ENCODE measurements at places on chromosomes 16 and 17.
A peak's percentile ranks its signal among the peaks of the same experiment; 100 is the strongest.

DNA sequence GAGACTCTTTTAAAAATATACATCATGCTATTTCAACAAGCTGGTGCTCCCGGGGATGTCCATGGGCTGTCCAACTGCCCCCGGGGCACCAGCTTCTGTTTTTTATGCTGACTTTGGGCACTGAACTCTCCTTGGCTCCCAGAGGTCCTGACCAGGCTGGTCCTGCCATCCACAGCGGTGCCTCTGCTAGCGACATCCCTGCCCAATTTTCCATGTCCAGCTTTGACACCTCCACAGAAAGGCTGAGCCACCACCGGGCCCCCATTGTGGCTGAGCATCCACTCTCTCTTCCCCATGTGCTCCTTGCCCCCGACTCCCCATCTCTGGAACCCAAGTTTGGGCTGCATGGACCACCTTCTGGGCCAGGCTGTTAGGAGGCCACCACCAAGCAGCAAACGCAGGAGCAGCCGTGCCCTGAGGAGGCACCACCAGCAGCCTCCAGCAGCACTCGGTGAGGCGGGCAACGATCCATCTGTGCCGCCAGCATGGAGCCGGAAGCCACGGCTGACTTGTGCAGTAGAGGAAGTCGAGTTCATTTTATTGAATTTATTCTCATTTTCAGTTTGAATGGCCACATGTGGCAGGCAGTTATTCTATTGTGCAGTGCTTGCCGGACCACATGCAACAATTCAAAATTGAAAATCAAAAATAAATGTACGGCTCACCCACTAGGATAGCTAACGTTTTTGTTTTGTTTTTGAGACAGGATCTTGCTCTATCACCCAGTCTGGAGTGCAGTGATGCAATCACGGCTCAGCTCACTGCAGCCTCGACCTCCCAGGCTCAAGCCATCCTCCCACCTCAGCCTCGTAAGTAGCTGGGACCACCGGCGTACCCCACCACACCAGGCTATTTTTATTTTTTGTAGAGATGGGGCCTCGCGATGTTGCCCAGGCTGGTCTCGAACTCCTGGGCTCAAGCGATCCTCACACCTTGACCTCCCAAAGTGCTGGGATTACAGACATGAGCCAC, 2.8 kb upstream of the MEAK7 start:
- DNase-seq = no peak

- no peak for DNase-seq
Observed at GRCh38 chr16:26281381-26282110, 589.8 kb downstream of the HS3ST4 start.

GRCh38 chr17:38789185-38789584, 10.2 kb downstream of the PIP4K2B start:
- no peak for DNase-seq

- DNase-seq = no peak
Observed at GRCh38 chr17:9002227-9002605, 19.1 kb upstream of the NTN1 start.

DNA sequence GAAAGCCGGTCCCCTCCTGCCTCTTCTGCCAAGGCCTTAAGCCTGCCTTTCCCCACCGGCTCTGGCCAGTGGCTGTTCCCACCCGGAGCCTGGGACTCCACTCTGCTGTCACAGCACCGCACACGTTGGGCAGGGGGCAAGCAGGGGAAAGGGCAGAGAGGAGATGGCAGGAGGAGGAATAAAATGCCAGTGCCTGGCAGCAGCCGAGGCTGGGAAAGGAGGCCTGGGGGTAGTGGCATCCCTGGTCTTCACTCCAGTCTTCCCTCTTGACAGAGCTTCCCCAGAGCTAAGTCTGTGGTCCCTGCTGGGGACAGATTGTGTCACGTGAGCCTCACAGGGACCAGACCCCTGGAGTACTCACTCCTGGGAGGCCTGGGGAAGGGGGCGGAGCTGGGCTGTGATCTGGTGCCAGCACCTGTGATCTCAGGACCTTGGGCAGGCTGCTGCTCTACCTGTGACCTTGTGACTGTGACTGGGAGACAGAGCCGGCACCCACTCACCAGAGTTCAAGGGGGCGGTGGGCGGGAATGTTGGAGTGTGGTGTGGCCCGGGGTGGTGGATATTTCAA, 97.2 kb upstream of the GSE1 start:
- DNase-seq = no peak

GRCh38 chr17:33072421-33073161, 80.9 kb downstream of the SPACA3 start:
- DNase-seq = no peak

DNA sequence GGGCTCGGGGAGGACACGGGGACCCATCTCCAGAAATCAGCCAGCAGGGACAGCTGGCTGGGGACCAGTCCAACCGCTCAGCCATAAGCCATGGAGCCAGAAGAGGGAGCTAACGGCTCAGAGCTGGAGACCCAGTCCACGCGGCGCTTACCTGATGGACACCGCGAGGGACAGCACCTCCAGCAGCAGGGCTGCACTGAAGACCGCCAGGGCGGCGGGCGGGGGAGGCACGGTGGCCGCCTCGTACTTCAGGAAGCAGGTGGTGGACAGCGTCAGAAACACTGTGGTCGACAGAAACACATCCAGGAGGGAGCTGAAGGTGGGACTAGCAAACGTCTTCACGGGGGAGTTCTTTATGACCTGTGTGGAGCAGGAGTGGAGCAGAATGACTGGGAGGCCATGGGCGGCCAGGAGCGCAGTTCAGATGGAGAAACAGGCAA, 102.6 kb upstream of the CREBBP start:
- peak; percentile 80 for DNase-seq

- no peak for DNase-seq
Observed at GRCh38 chr17:41065829-41066624, at the start of gene KRTAP2-4. TSS of gene KRTAP2-4 (minus strand) at chr17:41065879. CDS start at chr17:41065845, 34 bp downstream.

GRCh38 chr17:48148029-48148770, 40.6 kb downstream of the SNX11 start:
- DNase-seq = no peak

DNA sequence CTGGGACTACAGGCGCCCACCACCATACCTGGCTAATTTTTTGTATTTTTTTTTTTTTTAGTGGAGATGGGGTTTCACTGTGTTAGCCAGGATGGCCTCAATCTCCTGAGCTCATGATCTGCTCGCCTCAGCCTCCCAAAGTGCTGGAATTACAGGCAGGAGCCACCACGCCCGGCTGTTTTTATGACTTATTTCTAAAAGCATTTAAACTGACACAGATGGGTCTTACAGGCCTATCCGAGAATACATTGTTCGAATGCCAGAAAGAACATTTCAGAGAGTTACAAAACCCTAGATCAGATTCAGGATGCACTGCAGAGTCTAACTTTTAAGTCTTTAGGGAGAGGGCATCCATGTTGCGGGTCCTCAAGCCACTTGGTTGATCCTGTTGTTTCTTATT, 234.7 kb upstream of the MAF start:
- no peak for DNase-seq

- peak; percentile 75 for DNase-seq
Observed at GRCh38 chr16:19835968-19836421, 48.7 kb downstream of the GPRC5B start.

GRCh38 chr16:20415541-20415940, 6.2 kb downstream of the ACSM5 start:
- no peak for DNase-seq

GRCh38 chr17:39416141-39416540, 14.7 kb upstream of the FBXL20 start:
- DNase-seq = no peak

DNA sequence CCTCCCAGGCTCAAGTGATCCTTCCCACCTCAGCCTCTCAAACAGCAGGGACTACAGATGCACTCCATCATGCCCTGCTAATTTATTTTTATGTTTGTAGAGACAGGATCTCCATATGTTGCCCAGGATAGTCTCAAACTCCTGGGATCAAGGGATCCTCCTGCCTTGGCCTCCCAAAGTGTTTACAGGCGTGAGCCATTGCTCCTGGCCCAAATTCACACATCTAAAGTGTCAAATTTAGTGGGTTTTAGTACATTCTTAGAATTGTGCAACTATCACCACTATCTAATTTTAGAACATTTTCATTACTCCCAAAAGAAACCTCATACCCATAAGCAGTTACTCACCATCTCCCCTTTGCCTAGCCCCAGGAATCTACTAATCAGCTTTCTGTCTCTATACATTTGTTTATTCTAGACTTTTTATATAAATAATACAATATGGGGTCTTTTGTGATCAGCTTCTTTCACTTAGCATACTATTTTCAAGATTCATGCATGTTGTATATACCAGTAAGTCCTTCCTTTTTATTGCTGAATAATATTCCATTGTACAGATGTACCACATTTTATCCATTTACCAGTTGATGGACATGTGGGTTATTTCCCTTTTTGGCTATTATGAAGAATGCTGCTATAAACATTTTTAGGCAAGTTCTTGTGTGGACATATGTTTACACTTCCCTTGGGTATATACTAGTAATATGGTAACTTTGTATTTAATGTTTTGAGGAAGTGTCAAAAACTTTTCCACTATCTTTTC, 25.1 kb upstream of the ITGA2B start:
- no peak for DNase-seq

GRCh38 chr17:64243340-64243739, 19.7 kb downstream of the TEX2 start:
- no peak for DNase-seq

- DNase-seq = peak; percentile 89
Observed at GRCh38 chr16:50627419-50627818, 53.7 kb downstream of the SNX20 start.

DNA sequence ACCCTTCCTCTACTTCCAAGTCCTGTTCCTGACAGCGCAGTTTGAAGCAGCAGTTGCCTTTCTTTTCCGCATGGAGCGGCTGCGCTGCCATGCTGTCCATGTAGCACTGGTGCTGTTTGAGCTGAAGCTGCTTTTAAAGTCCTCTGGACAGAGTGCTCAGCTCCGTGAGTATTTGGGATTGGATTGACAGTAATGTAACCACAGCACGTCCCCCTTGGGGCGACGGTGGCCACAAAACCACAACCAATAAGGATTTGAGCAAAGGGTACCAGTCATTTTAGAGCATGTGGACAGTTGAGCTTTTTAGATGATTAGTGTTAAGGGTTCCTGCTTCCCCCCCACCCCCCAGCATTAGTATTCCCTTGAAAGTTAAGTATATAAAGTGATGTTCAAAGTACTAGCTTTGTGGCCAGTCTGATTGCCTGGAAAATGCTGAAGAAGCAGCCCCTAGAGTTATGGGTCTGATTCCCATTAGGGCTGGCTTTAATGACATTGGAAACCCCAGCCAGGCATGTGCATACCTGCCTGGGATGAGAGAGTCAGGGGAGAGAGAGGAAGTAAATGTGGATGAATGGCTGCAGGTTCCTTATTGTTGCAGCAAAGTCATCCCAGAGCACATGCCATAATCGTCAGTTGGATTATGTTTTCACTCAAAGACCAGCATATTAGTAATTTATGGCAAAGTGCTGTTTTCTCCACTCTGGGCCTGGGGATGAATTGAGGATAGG, 31.6 kb upstream of the SLC12A3 start:
- DNase-seq = no peak

GRCh38 chr16:82924075-82924854, 297.5 kb downstream of the CDH13 start:
- DNase-seq = no peak

DNA sequence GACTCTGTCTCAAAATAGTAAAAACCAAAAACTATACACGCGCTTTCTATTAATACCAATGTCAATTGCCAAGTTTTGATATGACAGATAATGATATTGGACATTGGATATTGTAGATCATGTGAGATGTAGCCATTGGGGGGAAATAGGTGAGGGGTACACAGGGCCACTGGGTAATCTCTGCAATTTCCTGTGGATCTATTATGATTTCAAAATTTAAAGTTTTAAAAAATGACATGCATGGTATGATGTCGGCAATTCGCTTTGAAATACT, 266.0 kb downstream of the PARN start:
- no peak for DNase-seq

GRCh38 chr17:62134397-62134796, 69.3 kb upstream of the MED13 start:
- DNase-seq = no peak

GRCh38 chr17:9880582-9880999, 24.5 kb downstream of the RCVRN start:
- no peak for DNase-seq

DNA sequence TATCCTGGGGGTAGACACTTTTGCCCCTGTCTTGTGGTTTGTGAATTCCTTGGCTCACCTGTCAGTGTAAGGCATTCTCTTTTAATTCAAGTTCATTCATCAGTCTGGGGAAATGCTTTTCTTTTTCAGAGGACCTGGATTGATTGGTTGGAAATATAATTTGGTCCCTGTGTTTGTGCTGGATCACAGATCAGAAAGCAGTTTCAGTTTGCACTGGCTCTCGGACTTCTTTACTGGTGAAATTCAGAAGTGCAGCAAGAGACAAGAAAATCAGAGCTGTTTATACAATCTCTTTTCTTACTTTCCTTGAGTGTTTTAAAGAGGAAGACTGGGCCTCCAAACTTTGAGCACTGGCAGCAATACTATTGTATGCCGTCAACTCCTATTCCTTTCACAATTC, 161.8 kb upstream of the KCNJ16 start:
- peak; percentile 80 for DNase-seq

DNA sequence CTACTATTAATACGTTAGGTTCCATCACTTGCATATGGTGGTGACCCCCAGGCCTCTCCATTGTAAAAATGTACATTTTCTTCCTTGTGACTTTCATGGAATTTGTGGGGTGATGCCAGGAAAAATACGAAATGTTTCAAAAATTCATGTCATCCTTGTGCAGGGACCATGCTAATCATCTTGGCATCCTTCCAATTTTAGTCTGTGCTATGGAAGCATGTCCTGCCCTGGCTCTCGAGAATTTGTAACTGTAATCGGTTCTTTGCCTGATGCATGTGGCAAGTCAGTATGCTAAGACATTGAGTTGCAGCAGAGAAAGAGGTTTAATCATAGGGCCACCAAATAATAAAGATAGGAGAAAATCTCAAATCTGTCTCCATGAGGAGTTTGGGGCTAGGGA, 14.3 kb upstream of the GINS3 start:
- DNase-seq = peak; percentile 28

DNA sequence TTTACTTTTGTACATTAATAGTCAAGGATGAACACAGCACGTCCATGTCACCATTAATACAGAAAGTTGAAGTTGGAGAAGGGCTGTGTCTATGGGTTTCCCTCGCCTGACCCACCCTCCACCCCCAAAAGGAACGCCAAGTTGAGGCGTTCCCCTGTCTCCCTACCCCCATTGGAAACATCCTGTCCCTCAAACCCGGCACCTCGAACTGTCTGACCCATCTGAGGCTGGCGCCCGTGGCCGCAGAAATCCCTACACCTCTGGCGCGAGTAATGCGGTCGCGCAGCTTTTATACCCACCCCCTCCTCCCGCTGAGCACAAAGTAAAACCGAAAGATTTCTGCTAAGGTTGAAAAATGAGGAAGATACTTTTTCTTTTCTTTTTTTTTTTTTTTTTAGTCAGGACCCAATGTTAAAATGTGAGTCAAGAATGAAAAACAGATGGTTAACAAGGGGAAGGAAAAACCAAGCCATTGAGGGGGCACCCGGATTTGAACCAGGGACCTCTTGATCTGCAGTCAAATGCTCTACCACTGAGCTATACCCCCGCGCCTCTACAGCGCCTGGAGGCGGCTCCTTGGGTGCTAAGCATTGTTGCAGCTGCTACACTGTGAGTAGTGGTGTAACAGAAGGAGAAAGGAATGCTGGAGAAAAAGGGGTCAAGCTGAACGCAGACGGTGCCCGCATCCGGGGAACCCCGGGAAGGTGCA, 887 bp upstream of the LASP1 start:
- DNase-seq = peak; percentile 96

- DNase-seq = peak; percentile 64
Observed at GRCh38 chr17:56833057-56833808, 487 bp downstream of the C17orf67 start.

GRCh38 chr17:7177191-7177953, 1.8 kb downstream of the ASGR1 start:
- peak; percentile 87 for DNase-seq

GRCh38 chr16:12255919-12256665, 279.6 kb downstream of the SNX29 start:
- no peak for DNase-seq
